ENCODE measurements at places on chromosomes 6 and 20. TPM values are rescaled to one million over a fixed set of nuclear protein-coding genes. Genes with fewer than 3 reads are reported as not detected.

GRCh38 chr6:127225497-127225896 lies 41.2 kb upstream of the RNF146 start:
- H3K4me3 ChIP-seq: no peak overlapping the region
- H3K27me3 ChIP-seq: peaks cover 3% of the 10 kb centered on the region
- no peak overlapping the region for H3K27ac ChIP-seq
- no peaks in the 10 kb centered on the region for H3K36me3 ChIP-seq

The PLCB4 gene
- not detected for total RNA-seq

DNA sequence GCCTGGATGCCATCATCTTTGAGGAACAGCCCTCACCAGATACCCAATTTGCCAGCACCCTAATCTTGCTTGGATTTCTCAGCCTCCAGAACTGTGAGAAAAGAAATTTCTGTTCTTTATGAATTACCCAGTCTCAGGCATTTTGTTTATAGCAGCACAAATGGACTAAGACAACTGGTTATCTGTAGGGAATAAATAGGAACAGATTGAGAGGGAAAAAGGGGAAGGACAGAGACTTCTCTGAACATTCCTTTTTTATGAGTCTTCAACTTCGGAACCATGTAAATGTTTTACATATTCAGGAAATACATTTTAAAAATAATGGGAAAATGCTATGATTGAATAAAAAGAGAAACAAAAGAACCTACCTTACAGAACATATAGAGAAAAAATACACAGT lies 20.9 kb downstream of the KCTD20 start:
- peaks cover 25% of the 10 kb centered on the region for H3K4me1 ChIP-seq
- DNase-seq: no peak
- H3K4me3 ChIP-seq: no peak overlapping the region
- H3K27ac ChIP-seq: no peak overlapping the region
- no peaks in the 10 kb centered on the region for H3K36me3 ChIP-seq

The NRSN2 gene
- total RNA-seq: 1.1 TPM

GRCh38 chr6:144661116-144661806 lies 376.1 kb downstream of the UTRN start:
- DNase-seq: no peak
- no peak overlapping the region for H3K4me3 ChIP-seq
- no peaks in the 10 kb centered on the region for H3K36me3 ChIP-seq
- peaks cover 72% of the 10 kb centered on the region for H3K4me1 ChIP-seq
- H3K27me3 ChIP-seq: no peaks in the 10 kb centered on the region

The HCRTR2 gene
- total RNA-seq: not detected

DNA sequence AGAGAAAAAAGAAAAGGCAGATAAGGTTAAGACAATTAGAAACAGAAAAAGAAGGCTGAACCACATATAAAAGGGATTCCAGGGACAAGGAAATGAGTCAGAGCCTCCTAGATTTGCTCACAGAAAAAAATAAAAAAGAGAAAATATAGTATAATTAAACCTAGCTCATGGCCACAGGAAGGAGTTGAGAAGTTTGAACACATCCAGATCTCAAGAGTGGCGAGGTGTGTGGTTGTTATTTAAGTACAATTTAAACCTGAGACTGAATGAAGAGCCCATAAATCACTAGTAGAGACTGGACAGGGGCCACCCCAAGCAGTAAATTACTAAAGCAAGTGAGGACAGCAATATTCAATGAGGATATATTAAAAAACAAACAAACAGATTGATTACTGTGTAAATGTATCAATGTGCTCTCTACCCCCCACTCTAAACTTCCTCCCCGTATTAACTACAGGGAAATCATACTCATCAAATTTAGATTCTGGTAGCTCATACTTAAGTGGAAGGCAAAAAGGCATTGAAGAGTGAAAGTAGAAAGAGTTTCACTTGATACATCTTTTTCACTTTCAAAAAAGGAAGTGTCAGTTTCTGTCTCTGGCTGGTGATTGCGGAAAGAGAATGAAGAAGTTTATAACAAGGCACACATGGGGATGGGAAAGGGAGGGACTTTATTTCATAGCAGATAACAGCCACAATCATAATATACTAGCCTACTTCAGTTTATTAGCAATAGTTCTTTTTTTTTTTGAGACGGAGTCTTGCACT lies 49.3 kb upstream of the SCAF8 start:
- no peaks in the 10 kb centered on the region for H3K36me3 ChIP-seq
- H3K4me1 ChIP-seq: peaks cover 7% of the 10 kb centered on the region

DNA sequence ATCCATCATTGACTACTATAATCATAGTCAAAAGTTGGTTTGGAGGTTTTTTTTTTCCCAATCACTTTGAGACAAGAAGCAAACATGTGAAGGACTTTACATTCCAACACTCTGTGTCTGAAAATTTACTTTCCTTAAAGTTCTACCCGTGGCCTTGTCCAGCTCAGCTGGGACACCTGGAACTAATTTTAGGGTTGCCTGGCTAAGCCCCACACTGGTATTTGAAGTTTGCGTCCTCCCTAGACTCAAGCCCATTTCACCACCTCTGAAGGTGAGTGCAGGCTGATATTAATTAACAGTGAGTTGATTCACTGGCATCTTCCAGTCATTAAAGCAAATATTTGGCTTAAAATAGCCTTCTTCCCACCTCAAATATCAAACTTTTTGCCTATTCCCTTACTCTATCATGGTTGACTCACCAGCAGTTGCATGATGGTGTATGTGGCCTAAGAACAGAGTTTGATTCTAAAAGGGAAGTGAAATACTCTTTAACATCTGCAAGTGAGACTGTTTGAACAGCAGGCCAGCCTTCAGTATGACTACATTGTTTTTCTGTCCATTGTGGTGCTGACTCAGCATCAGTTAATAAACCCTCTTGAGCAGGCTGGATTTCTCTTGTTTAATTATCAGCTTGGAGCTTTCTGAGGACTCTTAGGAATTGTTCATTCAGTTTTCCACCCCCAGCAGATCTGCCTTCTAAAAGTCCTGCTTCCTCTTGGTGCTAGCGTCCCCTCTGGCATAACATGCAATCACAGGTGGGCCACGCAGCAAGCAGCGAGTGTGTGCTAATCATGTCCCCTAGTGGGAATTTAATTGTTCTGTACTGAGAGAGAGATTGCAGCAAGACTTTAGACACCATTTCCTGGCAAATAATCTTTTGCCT lies 1.8 kb upstream of the PRDM1 start:
- no peaks in the 10 kb centered on the region for H3K36me3 ChIP-seq
- no peak for DNase-seq
- no peak overlapping the region for H3K27ac ChIP-seq
- no peak overlapping the region for H3K4me3 ChIP-seq
- peaks cover 65% of the 10 kb centered on the region for H3K4me1 ChIP-seq

DNA sequence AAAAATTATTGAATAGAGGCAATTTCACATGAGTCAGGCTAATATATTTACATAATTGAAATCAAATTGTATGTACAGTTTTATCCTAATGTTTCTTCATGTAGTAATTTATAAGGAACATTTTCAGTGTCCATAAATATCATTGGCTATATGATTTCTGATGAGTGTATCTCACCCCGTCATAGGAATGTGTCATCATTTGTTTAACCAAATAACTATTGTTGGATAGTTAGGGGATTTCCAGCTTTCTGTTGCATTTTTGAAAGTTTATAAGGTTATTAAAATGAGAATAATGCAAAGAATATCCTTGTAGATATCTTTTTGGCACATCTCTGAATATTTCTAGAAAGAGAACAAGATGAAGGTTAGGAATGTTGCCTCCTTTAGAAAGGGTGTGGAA lies 39.0 kb downstream of the SYTL3 start:
- peaks cover 2% of the 10 kb centered on the region for H3K36me3 ChIP-seq
- H3K4me3 ChIP-seq: no peak overlapping the region
- H3K27me3 ChIP-seq: no peaks in the 10 kb centered on the region
- H3K4me1 ChIP-seq: peaks cover 65% of the 10 kb centered on the region
- peak; percentile 36 for DNase-seq

GRCh38 chr6:159961528-159961927 lies 7.4 kb upstream of the IGF2R start:
- H3K4me1 ChIP-seq: no peaks in the 10 kb centered on the region
- DNase-seq: no peak
- no peak overlapping the region for H3K27ac ChIP-seq
- no peaks in the 10 kb centered on the region for H3K36me3 ChIP-seq

DNA sequence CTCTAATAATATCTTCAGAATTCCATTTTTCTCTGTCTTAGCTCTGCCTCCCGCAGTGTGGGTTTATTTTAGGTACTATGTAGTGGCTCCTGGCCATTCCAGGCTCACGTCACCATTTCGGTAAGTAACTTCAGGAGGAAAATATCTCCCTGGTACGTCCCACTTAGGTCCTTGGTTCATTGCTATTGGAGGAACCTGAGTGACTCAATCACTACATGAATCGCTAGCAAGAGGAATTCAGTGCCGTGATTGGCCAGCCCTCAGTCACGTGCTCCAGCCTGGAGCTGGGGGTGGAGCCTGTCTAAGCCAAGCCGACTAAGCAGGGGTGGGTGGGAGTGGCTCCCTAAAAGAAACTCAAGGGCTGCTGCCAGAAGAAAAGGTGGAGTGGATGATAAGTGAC lies 67.3 kb upstream of the E2F3 start:
- H3K27ac ChIP-seq: no peak overlapping the region
- no peaks in the 10 kb centered on the region for H3K36me3 ChIP-seq
- DNase-seq: no peak
- peaks cover 21% of the 10 kb centered on the region for H3K4me1 ChIP-seq

DNA sequence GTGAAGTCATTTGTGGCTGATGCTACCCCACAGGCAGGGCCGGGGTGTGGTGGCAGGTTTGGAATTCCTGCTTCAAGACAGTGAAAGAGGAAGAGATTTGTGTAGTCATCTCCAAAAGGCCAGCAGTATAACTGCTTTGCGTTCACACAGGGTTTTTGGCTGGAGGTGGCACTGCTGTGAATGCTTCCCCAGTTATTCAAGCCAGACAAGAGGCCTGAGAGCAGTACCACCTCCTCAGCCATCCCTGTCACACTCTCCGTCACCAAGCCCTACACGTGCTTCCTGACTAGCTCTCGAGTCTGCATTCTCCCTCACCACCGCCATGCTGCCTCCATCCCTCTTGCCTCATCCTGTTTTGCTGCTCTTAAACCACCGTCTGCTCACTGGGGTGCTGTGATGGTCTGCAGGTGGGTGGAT lies 23.9 kb downstream of the ARMC2 start:
- H3K4me3 ChIP-seq: no peak overlapping the region
- H3K36me3 ChIP-seq: no peaks in the 10 kb centered on the region
- peak; percentile 9 for DNase-seq
- H3K4me1 ChIP-seq: peaks cover 46% of the 10 kb centered on the region

The CRISP3 gene
- total RNA-seq: not detected

- no peaks in the 10 kb centered on the region for H3K36me3 ChIP-seq
- H3K4me3 ChIP-seq: no peak overlapping the region
- H3K27ac ChIP-seq: no peak overlapping the region
- no peaks in the 10 kb centered on the region for H3K4me1 ChIP-seq
Observed at GRCh38 chr6:150967381-150967780, 101.9 kb downstream of the MTHFD1L start.

DNA sequence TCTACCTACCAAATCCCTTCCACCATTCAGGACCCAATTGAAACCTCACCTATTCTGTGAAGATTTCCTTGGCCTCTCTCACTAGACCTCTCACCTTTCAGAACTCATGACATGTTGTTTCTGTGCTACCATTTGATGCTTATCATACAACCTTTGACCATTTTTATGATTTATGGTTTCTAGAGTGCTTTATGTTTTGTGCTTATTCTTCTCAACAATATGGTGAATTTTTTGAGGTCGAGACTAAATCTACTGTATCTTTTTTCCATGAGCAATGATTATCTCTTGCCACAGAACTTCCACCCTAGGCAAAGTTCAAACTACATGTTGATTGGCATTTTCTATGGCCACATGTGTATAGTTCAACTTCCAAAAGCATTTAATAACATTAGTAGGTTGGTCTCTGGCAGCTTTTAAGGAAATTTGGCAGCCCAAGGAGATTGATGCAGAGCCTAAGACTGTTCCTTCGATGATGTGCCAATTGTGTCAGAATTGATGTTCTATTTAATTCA lies 84.9 kb downstream of the OLIG3 start:
- H3K36me3 ChIP-seq: no peaks in the 10 kb centered on the region
- H3K4me1 ChIP-seq: peaks cover 1% of the 10 kb centered on the region
- H3K4me3 ChIP-seq: no peak overlapping the region

The FAM162B gene
- not detected for total RNA-seq

The SLX4IP gene
- 6.6 TPM for total RNA-seq

GRCh38 chr6:17045581-17046322 lies 56.1 kb upstream of the STMND1 start:
- H3K27ac ChIP-seq: no peak overlapping the region
- no peak for DNase-seq
- no peak overlapping the region for H3K4me3 ChIP-seq
- H3K27me3 ChIP-seq: peaks cover 4% of the 10 kb centered on the region
- H3K36me3 ChIP-seq: no peaks in the 10 kb centered on the region

GRCh38 chr6:31358302-31358701 lies 1.3 kb upstream of the HLA-B start:
- H3K36me3 ChIP-seq: peaks cover 27% of the 10 kb centered on the region
- peak overlapping the region; percentile 99 for H3K27ac ChIP-seq
- peak overlapping the region; percentile 68 for H3K4me3 ChIP-seq
- no peak for DNase-seq

DNA sequence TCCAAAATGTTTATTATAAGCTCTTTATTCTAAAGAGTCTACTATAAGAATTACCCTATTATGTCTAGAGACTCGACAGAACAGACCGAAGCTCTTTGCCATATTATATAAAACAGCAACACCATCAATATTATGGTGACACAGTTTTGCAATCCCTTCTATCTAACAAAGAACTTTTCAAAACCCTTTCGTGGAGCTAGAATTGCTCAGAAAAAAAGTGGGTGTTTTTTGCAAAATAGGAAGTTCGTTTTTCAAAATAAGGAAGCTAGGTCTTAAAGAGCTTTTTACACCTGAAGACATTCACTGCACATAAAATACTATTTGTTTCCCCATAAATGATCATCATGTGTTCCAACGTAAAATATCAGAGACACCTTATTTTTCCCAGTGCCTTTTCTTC lies 240.0 kb downstream of the FOXC1 start:
- no peak overlapping the region for H3K4me3 ChIP-seq
- no peak overlapping the region for H3K27ac ChIP-seq

DNA sequence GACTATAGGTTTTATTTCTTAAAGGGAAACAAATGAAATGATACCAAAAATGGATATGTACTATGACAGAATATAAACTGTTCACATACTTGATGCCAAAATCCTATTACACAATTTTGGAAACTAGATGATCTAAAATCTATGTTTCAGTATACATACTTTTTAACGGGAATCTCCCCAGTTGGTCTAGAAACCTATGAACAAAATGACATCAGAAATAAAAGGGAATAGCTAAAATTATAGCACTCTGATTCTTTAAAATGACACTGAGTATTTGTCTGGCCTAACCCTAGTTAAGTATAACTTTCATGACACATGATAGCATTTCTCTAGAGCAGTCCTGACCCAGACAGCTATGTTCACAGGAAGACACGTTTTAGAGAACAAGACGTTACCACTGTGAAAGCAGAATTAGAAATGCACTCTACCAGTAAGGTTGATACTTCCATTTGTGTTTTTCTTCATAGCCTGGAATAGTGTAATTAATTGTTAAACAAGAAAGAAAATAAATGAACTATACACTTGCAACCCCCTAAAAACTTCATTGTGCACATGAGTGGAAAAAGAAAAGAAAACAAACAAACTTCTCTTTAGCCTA lies 3.3 kb downstream of the OSER1 start:
- DNase-seq: no peak
- H3K4me3 ChIP-seq: no peak overlapping the region
- peaks cover 20% of the 10 kb centered on the region for H3K36me3 ChIP-seq
- no peak overlapping the region for H3K27ac ChIP-seq

- H3K27ac ChIP-seq: peak overlapping the region; percentile 86
- peaks cover 24% of the 10 kb centered on the region for H3K4me1 ChIP-seq
- no peaks in the 10 kb centered on the region for H3K27me3 ChIP-seq
- H3K4me3 ChIP-seq: peak overlapping the region; percentile 80
- no peaks in the 10 kb centered on the region for H3K36me3 ChIP-seq
- DNase-seq: peak; percentile 65
Observed at GRCh38 chr20:2840967-2841531, 504 bp downstream of the VPS16 start.

The PACSIN1 gene
- total RNA-seq: 2.0 TPM

The NHLRC1 gene
- total RNA-seq: 1.1 TPM

The PACRG gene
- 0.81 TPM for total RNA-seq

Measured in CD4-positive, alpha-beta memory T cell (primary cell).